ENCODE measurements at places on chromosomes 7 and 10.

GRCh38 chr10:96770987-96771386 lies 50.7 kb upstream of the PIK3AP1 start:
- no peak for DNase-seq

DNA sequence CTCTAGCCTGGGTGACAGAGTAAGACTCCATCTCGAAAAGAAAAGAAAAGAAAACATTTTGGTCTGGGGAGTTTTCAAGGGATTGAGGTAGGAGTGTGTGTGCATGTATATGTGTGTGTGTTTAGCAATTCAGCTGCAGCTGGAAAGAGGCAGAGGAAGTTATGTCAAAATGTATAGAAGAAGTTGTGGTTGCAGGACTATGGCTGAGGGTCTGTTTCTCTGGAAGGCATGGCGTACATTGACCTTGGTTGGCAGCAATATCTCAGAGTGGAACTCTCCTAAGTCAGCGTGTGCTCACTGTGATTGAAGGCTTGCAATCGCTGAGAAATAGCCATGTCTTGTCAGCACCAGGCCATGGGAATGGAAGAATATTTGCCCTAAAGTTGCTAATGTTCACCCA lies 28.6 kb upstream of the RHBDD2 start:
- no peak for DNase-seq

- DNase-seq: no peak
Observed at GRCh38 chr7:123666492-123666891, 10.8 kb downstream of the LMOD2 start.

- no peak for DNase-seq
Observed at GRCh38 chr7:5525271-5526099, 101.9 kb upstream of the TNRC18 start.

GRCh38 chr10:65194126-65194525 lies 1672.9 kb downstream of the REEP3 start:
- DNase-seq: no peak

GRCh38 chr7:148882841-148883265 lies 1.2 kb downstream of the EZH2 start:
- DNase-seq: no peak

- DNase-seq: no peak
Observed at GRCh38 chr7:70137126-70137525, 538.9 kb downstream of the AUTS2 start.

GRCh38 chr7:99615989-99616358 lies 772 bp upstream of the ZSCAN25 start:
- no peak for DNase-seq

- DNase-seq: peak; percentile 85
Observed at GRCh38 chr10:43606323-43607198, at the start of gene ZNF485. TSS of gene ZNF485 (plus strand) at chr10:43606438. CDS start at chr10:43607051, 613 bp downstream.

GRCh38 chr10:61944410-61945147 lies 43.1 kb downstream of the ARID5B start:
- no peak for DNase-seq
